ENCODE measurements at places on chromosomes 7 and 10. TPM values are rescaled to one million over a fixed set of nuclear protein-coding genes. Genes with fewer than 3 reads are reported as not detected.

CAMK2B gene
- 3.2 TPM for total RNA-seq

AGBL3 gene
- 4.9 TPM for total RNA-seq

- H3K4me3 ChIP-seq: no peak overlapping the region
- no peaks in the 10 kb centered on the region for H3K4me1 ChIP-seq
- no peaks in the 10 kb centered on the region for H3K36me3 ChIP-seq
- DNase-seq: no peak
Observed at GRCh38 chr7:37674531-37674930, 9.0 kb upstream of the GPR141 start.

- no peaks in the 10 kb centered on the region for H3K4me1 ChIP-seq
- H3K36me3 ChIP-seq: no peaks in the 10 kb centered on the region
- no peak overlapping the region for H3K4me3 ChIP-seq
- H3K27ac ChIP-seq: no peak overlapping the region
- H3K27me3 ChIP-seq: no peaks in the 10 kb centered on the region
Observed at GRCh38 chr7:131578602-131579001, 22.2 kb upstream of the PODXL start.

GRCh38 chr7:5214641-5215040, 24.6 kb downstream of the WIPI2 start:
- H3K27me3 ChIP-seq: no peaks in the 10 kb centered on the region
- H3K4me1 ChIP-seq: no peaks in the 10 kb centered on the region
- no peaks in the 10 kb centered on the region for H3K36me3 ChIP-seq

- H3K4me1 ChIP-seq: no peaks in the 10 kb centered on the region
- DNase-seq: peak; percentile 72
- no peak overlapping the region for H3K27ac ChIP-seq
Observed at GRCh38 chr10:47248386-47249090, 51.5 kb upstream of the GDF10 start.

DNA sequence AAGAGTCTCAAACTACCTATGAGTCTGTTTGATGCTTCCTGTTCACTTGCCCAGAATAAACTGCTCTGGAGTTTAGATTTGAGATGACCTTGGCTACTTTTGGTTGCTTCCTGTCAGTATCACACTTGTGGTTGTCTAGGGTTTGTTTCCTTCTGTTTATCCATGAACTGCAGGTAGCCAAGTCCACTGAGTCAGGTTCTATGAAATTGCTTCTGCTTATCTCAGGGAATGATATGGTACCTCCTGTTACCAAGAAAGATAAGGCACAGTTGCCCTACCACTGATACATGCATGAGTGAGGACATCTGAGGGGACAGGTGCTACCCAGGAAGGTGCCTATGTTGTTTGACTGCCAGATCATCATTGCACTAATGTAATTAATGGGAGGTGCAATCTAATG, 15.8 kb upstream of the EEPD1 start:
- no peaks in the 10 kb centered on the region for H3K36me3 ChIP-seq
- no peak overlapping the region for H3K27ac ChIP-seq
- H3K27me3 ChIP-seq: no peaks in the 10 kb centered on the region
- H3K4me3 ChIP-seq: no peak overlapping the region
- no peaks in the 10 kb centered on the region for H3K4me1 ChIP-seq

DNA sequence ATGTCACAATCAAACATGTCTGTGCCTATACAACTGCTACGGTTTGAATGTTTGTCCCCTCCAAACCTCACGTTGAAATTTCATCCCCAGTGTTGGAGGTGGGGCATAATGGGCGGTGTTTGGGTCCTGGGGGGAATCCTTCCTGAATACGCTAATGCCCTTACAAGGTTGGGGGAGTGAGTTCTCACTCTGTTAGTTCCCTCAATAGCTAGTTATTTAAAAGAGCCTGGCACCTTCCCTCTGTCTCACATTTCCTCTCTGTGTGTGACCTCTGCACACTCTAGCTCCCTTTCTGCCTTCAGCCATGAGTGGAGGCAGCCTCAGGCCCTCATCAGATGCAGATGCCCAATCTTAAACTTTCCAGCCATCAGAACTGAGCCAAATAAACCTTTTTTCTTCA, 129.5 kb downstream of the GRM8 start:
- no peak for DNase-seq
- H3K4me1 ChIP-seq: no peaks in the 10 kb centered on the region
- no peak overlapping the region for H3K4me3 ChIP-seq

DNA sequence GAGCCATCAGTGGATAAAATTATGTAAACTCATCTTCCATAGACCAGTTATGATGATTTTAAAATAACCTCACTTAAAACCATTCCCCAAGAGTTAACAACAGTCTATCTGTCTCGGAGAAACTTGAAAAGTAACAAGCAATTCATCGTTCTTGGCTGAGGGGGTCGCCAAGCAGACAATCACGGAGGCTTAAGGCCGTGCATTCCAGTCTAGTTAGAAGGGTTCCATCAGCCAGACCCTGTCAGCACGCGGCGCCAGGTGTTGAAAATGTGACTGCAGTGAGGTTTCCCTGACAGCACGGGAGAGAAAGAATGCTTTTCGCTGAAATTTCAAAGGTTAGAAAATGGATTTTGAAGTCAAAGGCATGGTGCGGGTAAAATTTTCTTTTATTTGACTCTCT, 1025.0 kb upstream of the CELF2 start:
- H3K27ac ChIP-seq: no peak overlapping the region
- no peak overlapping the region for H3K4me3 ChIP-seq
- H3K4me1 ChIP-seq: no peaks in the 10 kb centered on the region

Measured in vagina (tissue), 2 donors.